ENCODE measurements at places on chromosomes 1 and 21. TPM values are rescaled to one million over a fixed set of nuclear protein-coding genes. Genes with fewer than 3 reads are reported as not detected.

Gene SMIM1
- total RNA-seq, result 2.1 TPM

Gene TOMM40L
- total RNA-seq, result 22.0 TPM

Gene TFF2
- not detected for total RNA-seq

Gene LIPI
- not detected for total RNA-seq

Gene LMOD1
- total RNA-seq, result not detected

Gene EFNA3
- total RNA-seq, result 9.6 TPM

Gene ADCY10
- total RNA-seq, result 0.31 TPM

Gene SNX7
- 46.0 TPM for total RNA-seq

Gene SIM2
- total RNA-seq, result 17.1 TPM

Gene PTPN22
- total RNA-seq, result 0.87 TPM

GRCh38 chr1:20634594-20635084 lies 1.4 kb downstream of the PINK1 start:
- DNase-seq, result peak; percentile 15

- no peak for DNase-seq
Measured at GRCh38 chr1:4379451-4380175, 274.8 kb upstream of the AJAP1 start.

GRCh38 chr1:59556398-59556797 lies 258.4 kb upstream of the HOOK1 start:
- no peak for DNase-seq

- DNase-seq, result no peak
Measured at GRCh38 chr1:177132141-177132540, 32.4 kb downstream of the ASTN1 start.

GRCh38 chr1:94246692-94247137 lies 9.3 kb upstream of the ARHGAP29 start:
- DNase-seq, result no peak

GRCh38 chr1:202090994-202091393 lies 31.7 kb upstream of the GPR37L1 start:
- DNase-seq, result no peak

GRCh38 chr1:145730900-145731299 lies 11.6 kb downstream of the CD160 start:
- no peak for DNase-seq

- DNase-seq, result no peak
Measured at GRCh38 chr1:173258479-173259264, 51.5 kb upstream of the TNFSF4 start.

DNA sequence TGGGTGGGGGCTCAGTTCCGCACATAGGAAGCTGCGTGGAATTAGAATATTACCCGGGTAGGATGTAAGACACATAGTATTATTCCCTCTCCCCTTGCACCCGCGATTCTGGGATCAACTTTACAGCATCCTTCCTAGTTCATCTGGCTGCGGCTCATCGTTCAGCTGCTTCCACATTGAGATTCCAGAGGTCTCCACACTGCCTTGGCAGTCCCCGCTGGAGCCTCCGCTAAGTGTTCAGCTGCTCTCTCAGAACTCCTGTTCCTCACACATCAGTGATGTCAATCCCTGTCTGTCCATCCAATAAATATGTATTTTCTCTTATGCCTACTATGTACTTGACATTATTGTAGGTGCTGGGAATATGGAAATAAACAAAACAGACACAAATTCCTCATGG lies 135.6 kb upstream of the SYT6 start:
- DNase-seq, result no peak

DNA sequence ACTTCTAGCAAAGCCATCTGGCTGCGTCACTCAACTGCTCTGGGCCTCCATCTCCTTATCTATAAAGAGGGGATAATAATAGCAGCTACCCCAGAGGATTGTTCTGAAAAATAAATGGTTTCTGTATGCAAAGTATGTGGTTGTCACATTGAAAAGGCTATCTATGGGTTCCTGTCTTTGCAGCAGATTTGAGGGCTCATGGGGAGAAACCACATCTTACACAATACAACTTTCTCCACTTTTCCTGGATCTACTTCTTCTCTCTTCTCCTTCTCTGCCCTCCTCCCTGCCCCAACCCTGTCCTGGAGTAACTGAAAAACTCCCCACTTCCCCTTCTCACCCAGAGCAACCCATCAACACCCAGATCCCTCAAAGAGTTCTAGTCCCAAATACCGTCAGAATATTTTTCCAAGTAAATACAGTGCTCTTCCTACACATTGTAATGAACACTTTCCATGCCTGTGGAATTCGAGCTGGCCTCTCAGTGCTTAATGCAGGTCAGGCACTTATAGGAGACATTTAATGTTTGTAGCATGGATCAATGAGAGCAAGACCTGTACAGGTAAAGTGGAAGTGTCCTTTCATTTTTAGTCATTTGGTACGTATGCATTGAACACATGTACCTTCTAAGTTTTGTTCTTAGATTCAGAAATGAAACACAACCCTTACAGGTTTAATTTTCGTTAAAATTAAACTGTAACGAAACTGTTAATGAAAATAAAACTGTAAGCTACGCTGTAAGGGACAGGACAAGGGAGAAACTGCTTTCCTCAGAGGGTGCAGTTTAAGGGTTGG lies 131.9 kb downstream of the AK5 start:
- no peak for DNase-seq

- no peak for DNase-seq
Measured at GRCh38 chr1:16184557-16185303, 27.7 kb downstream of the ARHGEF19 start.

- peak; percentile 71 for DNase-seq
Measured at GRCh38 chr1:45569962-45570581, 13.8 kb upstream of the NASP start.

DNA sequence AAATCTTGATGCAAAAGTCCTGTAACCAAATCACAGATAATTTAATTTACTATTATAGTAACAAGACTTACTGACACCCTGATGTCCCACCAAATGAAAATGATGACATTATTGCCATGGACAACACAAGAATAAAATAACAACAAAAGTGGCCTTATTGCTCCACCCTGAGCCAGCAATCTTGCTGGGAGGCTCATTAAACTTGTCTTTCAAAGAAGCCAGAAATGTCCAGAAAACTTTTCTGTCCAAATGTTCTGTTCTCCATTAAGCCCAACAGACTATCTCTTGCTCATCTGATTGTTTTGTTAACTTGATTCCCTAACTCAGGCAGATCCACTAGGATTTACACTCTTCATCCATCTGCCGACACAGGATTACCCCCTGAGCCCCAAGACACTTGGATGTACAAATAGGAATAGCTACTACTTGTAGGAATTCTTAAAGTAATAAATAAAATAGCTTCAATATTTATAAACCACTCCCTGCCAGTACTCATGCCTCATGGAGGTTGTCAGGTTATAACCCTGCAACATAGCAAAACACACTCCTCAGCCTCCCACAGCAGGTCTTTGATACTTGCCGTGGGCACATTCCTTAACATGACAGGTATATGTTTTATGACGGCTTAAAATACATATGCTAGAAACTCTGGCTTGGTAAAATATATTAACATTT lies 84.9 kb downstream of the PTPN14 start:
- DNase-seq, result no peak

- DNase-seq, result no peak
Measured at GRCh38 chr1:70467531-70467930, 56.5 kb downstream of the CTH start.

- no peak for DNase-seq
Measured at GRCh38 chr1:56515898-56516538, 63.3 kb downstream of the PLPP3 start.

GRCh38 chr1:170284951-170285350 lies 139.2 kb downstream of the NTMT2 start:
- no peak for DNase-seq

- no peak for DNase-seq
Measured at GRCh38 chr1:24673341-24673740, 30.2 kb downstream of the SRRM1 start.

DNA sequence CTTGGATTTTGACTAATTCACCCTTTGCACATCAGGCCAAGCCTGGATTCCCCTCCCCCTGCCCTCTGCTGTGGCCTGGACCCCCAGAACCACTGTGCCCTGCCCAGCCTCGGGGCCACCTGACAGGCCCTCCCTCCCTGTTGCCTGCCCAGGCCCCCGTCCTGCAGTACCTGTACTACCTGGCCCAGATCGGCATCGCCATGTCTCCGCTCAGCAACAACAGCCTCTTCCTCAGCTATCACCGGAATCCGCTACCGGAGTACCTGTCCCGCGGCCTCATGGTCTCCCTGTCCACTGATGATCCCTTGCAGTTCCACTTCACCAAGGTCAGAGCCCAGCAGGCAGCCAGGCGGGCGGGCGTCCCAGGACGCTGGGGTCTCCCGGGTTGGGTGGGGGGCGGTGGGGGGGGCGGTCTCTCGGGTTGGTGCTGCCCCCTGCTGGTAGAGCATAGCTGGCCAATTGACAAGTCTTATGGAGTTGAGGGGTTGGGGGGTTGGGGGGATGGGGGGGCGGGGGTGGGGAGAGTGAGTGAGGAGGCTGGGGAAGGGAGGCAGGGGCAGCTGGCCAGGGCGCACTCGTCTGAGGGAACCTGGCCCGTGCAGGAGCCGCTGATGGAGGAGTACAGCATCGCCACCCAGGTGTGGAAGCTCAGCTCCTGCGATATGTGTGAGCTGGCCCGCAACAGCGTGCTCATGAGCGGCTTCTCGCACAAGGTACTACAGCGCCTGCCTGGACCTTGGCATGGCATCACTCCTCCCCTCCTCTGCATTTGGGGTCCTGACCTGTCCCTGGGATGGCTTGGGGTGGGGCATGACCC lies 10.7 kb downstream of the AMPD2 start:
- DNase-seq, result peak; percentile 40

GRCh38 chr1:67313934-67314671 lies 6.4 kb downstream of the IL12RB2 start:
- DNase-seq, result no peak

GRCh38 chr21:31537872-31538576 lies 121.5 kb upstream of the SOD1 start:
- peak; percentile 45 for DNase-seq

DNA sequence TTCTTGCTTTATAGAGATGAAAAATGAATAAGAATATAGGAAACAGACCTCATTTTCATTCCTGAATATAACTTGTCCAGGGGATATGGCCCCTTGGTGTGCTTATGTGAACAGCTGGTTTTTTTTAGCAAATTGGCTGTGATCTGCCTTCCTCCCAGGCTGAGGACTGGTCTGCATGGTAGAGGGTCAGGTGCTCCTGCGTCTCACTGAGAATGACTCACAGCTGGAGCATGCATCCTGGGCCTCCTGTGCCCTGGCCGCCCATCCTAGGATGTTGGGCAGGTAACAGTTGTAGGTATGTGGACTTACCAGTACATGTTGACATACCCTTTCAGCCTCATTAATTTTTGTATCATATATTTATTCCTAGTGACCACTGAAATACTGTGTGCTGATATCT lies 29.8 kb downstream of the AGT start:
- DNase-seq, result no peak

- no peak for DNase-seq
Measured at GRCh38 chr1:41521766-41522165, 37.3 kb upstream of the EDN2 start.

- DNase-seq, result no peak
Measured at GRCh38 chr1:38466487-38466886, 393.1 kb downstream of the RRAGC start.

DNA sequence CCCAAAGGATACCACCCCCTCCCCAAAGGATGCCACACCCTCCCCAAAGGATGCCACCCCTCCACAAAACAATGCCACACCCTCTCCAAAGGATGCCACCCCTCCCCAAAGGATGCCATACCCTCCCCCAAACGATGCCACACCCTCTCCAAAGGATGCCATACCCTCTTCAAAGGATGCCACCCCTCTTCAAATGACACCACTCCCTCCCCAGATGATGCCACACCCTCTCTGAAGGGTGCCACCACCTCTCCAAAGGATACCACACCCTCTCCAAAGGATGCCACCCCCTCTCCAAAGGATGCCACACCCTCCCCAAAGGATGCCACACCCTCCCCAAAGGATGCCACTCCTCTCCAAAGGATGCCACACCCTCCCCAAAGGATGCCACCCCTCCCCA lies 21.6 kb upstream of the TRIM17 start:
- no peak for DNase-seq

- no peak for DNase-seq
Measured at GRCh38 chr1:202615501-202616354, 94.5 kb downstream of the SYT2 start.

DNA sequence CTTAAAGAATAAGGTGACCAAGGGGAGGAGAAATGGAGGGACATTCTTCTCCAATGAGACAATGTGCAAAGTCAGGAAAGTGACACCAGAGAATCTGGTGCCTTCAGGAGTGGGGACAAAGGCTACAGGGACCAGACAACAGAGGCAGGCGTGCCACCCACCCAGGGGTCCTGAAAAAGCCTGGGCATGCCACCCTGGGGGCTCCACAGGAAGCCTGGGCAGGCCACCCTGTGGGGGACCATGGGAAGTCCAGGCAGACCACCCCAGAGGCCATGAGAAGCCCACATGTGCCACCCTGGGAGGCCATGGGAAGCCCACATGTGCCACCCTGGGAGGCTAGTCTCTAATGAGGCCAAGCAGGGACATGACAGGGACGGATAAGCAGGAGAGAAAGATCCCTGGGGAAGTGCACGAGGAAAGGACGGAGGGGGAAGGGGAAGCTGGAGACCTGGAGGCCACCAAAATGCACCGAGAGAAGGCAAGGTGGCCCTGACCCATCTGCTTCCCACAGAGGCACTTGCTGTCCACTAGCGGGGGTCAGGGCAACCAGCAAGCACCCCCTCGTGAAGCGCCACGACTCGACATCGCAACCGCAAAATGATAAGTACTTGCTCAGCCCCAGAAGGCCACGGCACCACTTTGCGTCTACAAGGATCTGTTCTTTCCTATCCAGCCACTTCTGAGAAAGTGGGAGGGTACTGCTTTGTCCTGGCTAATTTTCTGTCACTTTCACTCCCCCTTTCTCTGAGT lies 7.2 kb upstream of the PDE9A start:
- DNase-seq, result no peak

Data from endothelial cell (in vitro differentiated cells).